IPS-NIHi11 (cell line): ENCODE measurements at places on chromosomes 7 and 10.

GRCh38 chr7:98872328-98872924, 2.6 kb upstream of the TMEM130 start:
- no peak for DNase-seq

DNA sequence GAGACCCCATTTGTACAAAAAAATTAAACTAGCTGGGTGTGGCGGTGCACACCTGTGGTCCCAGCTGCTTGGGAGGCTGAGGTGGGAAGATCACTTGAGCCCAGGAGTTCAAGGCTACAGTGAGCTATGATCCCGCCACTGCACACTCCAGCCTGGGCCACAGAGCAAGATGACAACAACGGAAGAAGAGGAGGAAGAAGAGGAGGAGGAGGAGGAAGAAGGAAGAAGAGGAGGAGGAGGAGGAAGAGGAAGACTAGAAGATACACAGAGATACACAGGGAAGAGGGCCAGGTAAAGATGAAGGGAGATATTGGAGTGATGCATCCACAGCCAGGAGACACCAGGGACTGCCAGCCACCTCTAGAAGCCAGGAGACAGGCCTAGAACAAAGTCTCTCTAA, 75.7 kb upstream of the PTER start:
- DNase-seq, result no peak

DNA sequence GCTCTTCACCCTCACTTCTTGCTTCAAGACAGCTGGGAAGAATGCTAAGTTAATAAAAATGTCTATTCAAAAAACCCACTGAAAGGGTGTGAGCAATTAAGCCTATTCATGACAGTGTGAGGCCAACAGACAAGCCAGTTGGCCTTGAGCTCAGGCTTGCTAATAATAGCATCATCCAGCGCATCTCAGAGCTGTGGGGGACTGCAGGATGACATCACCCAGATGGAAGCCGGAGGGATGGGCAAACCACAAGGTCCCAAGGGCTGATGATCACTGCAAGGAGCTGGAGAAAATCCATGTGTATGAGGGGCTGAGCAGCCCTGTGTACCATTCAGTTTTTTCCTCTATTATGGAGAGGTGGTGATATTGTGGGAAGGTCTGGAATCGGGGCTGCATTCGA, 770.4 kb downstream of the TNS3 start:
- DNase-seq, result no peak

DNA sequence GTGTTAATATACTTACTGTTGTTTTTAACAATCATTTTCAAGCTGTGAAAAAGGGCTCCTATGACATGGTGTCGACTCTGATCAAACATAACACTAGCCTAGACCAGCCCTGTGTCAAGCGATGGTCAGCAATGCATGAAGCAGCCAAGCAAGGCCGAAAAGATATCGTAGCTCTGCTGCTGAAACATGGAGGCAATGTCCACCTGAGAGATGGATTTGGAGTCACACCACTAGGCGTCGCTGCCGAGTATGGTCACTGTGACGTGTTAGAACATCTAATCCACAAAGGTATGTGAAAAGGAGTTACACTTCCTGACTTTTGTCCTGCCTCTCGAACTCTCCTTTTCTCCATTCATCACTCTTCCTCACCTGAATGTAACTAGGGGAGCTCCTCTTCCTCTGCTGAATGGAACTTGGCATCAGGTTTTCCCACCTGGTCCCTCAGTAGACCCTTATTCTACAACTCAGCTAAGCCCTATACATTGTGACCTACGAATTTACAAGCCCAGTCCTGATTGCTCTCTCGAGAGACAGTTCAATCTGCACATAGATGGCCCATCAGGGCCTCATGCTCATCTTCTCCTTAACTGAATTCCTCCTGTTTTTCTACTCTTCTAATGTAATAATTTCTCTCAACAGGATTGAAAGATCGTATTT, 23.0 kb downstream of the ASB15 start:
- DNase-seq, result peak; percentile 53

DNA sequence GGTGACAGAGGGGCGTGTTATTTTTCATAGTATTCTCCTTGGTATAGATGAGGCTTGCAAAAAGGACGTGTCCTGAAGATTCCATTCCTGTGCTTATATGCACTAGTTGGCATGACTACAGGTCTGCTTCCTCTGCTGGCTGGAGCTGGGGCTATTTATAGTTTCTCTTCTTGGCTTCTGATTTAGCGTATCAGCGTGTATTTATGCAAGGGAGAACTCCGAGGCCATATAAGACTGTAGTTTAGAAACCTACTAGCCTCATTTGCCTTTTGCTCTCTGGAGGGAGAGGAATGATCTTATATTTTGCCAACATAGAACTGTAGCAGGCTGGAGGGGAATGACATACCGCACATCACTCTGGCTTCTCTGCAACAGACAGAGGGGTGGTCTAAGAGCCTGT, 39.7 kb downstream of the CACNB2 start:
- no peak for DNase-seq

DNA sequence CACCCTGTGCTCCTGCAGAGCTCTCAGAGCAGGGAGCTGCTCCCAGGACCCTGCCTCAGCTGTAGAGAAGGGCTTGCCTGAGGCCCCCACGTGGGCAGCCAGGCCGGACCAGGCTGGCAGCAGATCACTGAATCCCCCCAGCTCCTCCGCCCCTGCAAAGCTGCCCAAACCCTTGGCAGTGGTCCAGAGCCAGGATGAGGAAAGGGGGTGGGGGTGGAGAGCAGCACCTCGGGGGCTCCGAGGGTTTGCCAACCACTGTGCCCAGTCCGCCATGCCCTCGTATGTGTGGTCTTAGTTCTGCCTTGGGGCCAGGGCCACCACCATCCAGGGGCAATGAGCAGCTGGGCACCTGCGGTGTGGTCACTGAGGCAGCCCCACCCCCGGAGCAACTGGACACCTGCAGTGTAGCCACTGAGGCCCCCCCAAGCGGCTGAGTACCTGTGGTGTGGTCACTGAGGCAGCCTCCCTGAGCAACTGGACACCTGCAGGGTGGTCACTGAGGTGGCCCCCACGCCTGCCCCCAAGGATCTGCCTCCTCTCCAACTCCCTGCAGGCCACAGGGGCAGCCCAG, 90.8 kb downstream of the TCERG1L start:
- no peak for DNase-seq

GRCh38 chr7:132456418-132456817, 119.9 kb downstream of the PLXNA4 start:
- DNase-seq, result peak; percentile 39

DNA sequence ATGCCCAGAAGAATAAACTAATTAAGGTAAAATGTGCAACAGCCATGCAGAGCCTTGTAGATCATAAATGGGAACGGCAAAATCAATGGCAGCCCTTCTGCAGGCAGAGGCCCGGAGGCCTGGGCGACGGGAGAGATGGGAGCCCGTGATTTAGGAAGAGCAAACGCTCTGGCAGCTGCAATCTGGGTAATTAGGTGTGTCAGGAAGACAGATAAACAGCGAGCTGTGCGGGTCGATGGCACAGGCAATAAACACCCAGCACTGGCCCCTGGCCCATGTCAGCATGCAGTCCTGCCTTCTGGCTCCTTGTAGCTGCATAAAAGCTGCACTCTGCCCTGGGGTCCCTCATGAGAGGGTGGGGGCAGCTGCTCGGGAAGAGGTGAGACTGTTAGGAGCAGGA, 78.0 kb downstream of the GOLGA7B start:
- no peak for DNase-seq

DNA sequence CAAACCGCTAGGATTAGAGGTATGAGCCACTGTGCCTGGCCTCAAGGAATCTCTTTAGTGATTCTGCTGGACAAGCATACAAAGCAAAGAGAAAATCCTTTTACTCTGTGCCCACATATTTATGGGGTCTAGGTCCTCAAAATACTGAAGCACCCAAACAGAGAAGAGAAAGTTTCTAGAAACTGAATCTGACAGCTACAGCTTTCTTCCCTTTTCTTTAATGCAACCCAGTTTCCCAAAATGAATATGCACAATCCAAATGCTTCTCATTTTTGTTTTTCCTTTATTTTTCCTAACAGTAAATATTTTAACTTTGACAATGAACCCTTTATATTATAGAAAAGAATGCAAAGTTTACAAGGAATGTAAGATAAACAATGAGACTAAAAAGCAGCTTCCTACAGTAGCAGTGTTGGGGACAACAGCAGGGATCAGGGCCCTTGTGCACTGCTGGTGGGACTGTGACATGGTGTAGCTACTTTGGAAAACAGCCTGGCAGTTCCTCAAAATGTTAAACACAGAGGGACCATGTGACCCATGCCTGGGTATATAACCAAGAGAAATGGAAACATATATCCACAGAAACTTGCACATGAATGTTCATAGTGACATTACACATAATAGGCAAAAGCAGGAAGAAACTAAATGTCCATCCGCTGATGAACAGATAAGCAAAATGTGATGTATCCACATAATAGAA, 325.2 kb downstream of the PRPF18 start:
- no peak for DNase-seq

- DNase-seq, result no peak
Observed at GRCh38 chr10:91864744-91865143, 44.5 kb downstream of the FGFBP3 start.

DNA sequence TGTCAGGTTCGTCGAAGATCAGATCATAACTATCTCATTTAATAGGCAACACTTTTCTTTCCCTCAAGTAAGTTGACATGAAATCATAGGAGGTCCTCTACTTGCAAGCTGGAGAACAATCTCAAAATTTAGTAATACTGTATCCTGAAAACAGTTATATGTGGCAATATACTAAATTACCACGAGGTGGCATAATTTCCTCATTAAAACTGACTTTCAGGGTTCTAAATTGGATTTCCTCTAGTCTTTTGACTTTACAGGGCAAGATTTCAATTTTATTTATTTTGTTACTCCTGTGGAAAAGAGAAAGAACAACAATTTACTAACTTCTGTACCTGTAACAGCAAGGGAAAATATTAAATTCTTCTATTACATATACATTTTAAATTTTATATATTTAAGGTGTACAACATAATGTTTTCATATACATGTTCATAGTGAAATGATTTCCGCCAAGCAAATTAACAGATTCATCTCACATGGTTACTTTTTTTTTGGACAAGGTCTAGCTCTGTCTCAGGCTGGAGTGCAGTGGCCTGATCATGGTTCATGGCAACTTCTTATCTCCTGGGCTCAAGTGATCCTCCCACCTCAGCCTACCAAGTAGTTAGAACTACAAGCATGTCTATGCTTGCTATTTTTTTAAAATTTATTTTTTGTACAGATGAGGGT, 53.4 kb upstream of the CYP2C18 start:
- DNase-seq, result peak; percentile 52

- DNase-seq, result no peak
Observed at GRCh38 chr10:124725171-124725631, 19.0 kb downstream of the FAM53B start.

GRCh38 chr10:19333631-19334030, 285.0 kb downstream of the MALRD1 start:
- no peak for DNase-seq

- no peak for DNase-seq
Observed at GRCh38 chr10:112631501-112632400, 184.7 kb downstream of the VTI1A start.

GRCh38 chr10:62813981-62814380, 2.2 kb downstream of the EGR2 start:
- DNase-seq, result no peak

DNA sequence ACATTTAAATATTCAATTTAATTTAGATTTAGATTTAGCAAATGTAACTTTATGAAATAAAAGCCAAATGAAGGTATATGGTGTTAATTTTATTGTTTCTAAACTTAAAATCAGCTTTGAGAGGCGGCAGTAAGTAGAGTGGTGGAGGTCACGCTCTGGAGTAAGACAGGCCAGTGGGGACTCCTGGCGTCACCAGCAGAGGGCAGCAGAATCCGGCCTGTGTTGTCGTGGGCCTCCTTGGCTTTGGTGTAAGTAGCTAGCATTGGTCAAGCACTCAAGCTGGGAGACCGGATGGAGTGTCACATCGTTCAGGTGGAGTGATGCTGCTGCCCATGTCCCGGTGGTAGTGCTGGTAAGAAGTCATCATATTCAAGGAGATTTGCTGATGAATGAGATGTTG, 98.7 kb upstream of the DNAJB6 start:
- DNase-seq, result peak; percentile 38

DNA sequence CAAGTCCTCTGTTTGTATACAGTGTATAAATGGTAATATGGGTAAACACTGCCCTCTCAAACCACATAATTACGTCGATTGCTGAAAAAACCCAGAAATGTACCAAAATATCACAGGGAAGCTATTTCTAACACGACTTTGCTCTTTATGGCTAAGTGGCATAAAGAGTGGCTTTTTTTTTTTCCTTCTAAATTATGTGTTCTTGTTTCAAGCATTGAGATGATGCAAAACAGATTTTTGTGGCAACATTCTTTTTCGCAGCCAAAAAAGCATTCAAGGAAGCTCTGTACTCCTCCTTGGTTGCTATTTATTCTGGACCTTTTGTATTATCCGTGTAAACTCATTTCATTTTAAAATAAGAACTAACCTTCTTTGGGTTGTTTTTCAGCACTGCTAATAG, 138.9 kb downstream of the VTI1A start:
- no peak for DNase-seq

DNA sequence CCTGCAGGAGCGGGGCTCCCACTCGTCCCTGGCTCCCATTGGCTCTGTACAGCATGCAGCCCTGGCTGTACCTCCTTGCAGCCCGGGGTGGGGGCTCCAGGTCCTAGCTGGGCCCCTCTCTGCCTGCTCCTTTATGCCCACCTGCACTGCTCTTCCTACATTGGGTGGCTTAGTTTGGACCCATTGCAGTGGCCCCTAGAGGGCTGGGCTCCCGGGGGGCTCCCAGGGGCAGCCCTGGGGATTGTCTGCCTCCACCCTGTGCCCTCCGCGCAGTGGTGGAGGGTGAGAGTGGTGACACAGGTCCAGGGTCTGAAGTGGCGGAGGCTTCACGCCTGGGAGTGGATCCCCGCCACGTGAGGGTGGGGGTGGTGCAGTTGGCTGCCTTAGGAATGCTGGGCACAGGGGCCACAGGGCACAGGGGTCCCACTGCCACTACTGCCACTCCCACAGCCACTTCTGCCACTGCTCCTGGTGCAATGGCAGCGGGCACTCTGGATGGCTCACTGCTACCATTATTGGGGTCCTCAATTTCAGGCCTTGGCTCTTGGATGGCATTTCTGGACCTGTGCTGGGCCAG, 177.1 kb downstream of the ARL4A start:
- DNase-seq, result no peak

GRCh38 chr10:92222603-92223262, 68.1 kb downstream of the CPEB3 start:
- DNase-seq, result no peak

DNA sequence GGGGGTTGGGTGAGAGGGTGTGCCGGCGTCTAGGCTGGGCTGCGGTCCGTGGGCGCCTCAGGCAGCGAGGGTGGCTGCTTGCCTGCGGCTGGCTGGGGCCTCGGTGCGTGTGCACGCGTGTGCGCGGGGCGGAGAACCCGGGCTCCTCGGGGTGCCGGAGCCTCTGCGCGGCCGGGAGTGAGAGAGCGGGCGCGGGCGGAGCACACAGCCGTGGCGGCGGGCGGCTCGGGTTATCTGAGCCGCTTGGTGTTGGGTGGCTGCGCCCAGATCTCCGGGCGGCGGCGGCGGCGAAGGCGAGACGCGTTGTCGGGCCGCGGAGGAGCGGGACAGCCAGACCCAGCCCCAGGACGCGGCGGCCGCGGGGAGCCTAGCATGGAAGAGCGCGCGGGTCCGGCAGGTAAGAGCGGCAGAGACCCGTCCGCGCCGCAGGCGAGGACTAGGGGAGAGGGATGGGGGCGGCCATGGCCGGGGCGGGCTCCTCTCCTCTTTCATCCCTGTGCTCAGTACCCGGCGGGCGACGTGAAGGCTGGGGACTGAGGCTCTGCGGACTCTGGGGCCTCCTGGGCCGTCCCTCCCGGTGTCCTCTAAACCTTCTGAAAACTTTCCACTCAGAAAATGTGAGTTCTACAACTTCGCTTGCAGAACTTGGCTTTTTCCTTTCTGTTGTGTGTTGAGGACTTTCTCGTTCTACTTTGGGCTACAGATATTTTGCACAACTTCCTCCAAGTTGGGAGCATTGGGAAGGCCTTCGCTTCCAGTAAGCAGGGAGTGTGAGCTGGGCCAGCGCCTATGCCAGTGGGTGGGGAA, 9.8 kb upstream of the PAX2 start:
- no peak for DNase-seq
